ENCODE measurements at places on chromosomes 6 and 20.
A peak's percentile ranks its signal among the peaks of the same experiment; 100 is the strongest.

DNA sequence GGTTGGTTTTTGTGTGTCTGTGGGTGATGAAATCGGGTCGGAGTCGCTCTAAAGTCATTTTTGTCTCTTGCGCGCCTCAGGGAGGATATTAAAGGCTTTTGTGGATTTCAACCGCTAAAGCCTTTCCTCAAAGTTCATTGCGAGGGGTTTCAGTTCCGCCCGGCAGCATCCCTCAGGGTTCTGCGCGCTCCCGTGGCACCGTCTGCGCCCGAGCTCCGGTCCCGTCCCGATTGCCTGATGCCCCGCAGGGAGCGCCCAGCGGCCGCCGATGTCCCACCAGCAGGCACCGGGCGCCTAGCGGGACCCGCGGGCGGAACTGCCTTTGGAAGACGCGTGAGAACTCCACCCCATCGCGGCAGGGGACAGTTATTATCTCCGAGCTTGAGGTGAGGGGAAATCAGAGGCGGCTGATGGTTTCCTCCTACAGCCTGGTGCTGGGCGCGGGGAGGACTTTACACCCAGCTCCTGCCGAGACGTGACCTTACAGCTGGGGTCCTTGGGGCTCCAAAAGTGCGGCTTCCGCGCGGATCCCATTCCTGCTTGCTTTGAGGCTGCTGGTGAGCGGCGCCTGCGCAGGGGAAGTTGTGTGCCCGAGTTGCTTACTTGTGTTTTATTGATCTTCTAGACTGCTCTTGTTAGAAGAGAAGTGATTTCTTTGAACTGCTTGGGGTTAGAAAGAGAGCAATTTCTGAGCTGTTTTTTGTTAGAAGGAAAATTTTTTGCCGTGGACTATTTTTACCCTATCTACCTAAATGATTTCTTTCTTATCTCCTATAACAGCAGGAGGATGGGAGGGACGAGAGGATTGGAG, 27.1 kb downstream of the ULBP1 start:
- peak; percentile 2 for DNase-seq

DNA sequence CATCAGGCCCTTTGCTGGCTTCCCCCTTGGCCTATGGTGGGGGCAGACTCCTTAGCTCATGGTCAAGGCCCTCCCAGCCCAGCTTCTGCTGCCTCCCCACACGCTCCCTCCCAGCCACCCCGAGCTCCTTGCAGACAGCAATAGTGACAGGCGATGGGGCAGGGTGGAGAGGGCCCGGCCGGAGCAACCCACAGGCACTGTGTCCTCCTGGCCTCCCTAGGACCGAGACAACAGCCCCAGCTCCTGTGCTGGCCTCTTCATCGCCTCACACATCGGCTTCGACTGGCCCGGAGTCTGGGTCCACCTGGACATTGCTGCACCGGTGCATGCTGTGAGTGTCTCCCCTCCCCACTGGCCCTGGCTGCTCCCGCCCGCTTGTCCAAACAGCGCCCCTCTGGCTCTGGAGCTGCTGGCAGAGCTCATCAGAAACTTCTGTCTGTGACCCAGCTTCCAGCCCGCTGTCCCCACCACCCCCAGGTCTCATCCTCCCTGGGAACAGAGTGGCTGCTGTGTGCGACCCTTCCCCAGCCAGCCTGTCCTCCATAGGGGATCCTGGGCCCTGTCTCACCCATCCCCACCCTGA, 21.8 kb downstream of the NPEPL1 start:
- DNase-seq, result no peak

DNA sequence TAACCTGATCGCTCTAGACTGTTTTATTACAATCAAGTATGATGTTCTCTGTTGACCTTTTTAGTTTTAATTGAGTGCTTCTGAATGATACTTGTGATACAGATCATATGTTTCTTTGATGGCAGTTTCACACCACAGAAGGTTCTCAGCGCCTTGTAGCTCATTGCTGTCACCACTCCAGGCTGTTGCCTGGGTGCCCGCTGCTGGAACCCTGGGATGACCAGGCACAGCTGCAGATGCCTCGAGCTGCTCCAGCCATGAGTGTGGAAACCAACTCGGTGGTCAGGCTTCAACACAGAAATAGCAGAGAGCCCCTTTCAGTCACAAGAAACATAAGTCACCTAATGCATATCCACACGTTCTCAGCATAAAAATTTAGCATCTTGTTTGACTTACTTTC, 112.7 kb downstream of the RPP40 start:
- DNase-seq, result no peak

DNA sequence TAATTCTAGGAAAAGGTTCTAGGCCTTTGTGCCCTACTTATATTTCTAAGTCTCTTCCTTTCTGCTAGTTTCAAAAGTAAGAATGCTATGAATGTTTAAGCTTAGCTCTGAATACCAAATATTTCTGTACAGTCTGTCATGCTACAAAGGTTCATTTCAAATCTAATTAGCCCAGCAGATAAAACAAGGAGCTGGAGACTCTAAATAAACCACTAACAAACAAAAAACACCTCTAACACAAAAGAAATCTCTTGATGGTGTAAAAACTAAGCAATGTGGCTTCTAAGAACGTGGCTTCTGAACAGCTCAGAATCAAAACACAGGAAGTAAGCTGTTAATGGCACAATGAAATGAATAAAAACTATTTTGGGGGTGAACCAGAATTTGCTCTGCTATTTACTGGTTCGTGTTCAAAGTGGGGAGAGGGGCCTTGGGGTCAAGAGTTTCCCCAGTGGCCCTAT, 198.3 kb downstream of the BCAS1 start:
- no peak for DNase-seq

- no peak for DNase-seq
These were observed 60.5 kb downstream of the ZMYND8 start for GRCh38 chr20:47295921-47296426.

DNA sequence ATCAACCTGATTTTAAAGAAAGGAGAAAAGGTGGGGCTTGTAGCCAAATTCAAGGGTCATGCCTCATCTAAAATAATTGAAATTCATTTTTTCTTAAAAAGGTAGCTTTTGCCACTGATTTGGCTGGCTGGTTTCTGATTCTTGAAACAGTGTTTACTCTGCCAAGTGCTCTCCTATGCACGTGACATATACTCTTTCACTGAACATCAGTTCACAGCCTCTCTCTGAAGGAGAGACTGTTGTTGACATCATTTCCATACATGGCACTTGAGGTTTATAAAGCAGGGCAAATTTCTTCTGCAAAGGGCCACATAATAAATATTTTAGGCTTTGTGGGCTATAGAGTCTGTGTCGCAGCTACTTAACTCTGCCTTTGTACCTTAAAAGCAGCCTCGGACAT, 40.4 kb upstream of the DOK5 start:
- DNase-seq, result no peak

GRCh38 chr6:158409451-158409850, 97.2 kb downstream of the TULP4 start:
- no peak for DNase-seq

- no peak for DNase-seq
These were observed 55.9 kb downstream of the KCNQ5 start for GRCh38 chr6:72677740-72678139.

- peak; percentile 73 for DNase-seq
These were observed 91.8 kb upstream of the NHSL1 start for GRCh38 chr6:138590796-138591709.

- no peak for DNase-seq
These were observed 11.4 kb downstream of the PKIB start for GRCh38 chr6:122621638-122622037.

DNA sequence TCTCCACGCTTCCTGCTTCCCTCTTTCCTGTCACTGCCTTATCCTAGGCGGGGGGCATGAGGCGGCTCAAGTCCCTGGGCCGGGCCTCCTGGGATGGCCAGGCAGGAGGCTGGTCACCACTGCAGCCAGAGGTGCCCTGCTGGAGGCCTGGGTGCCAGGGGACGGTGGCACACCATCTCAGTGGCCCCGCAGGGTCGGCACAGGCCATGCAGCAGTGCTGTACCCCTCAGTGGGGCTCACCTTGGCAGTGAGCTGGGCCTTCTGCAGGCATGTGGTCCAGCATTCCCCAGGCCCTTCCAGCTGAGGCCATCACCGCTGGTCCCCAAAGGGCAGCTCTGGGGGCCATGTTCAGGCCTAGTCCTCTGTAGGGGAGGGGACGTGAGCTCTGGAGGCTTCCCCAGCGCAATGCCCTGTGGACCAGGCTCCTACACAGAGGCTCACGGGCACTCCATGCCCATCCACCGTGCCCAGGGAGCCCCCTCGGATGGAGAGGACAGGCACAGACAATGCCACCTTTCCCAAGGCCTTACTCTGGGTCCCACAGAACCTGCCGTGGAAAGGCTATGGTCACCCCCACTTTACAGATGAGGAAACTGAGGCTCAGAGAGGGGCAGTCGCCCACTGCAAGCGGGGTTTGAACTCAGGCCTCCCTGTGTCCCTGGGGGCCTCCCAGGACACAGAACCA, 123.8 kb downstream of the TAF4 start:
- no peak for DNase-seq

DNA sequence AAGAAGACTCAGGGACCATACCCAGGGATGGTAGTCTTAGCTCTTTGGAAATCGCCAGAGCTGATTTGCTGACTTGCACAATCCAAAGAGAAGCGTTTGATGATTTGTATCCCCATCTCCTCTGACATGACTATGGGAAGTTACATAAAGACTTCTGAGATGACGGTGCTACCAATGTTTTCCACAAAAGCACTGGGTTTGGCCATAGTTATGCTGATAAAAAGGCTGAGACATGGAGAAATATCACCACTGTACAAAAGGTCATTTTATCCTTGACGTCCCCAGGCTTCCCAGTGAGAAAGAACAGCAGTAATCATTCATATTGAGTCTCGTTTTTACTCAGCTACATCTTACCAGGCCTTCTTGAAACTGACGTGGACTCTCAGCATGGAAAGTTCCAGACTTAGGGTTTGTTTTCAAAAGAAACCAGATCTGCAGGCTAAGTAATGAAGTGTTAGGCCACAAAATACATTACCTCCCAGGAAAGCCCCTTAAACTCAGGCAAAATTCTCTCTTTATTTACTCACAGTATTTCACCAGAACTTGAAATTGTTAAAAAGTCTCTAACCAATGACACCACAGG, 370.3 kb upstream of the JARID2 start:
- DNase-seq, result no peak

- no peak for DNase-seq
These were observed 191.0 kb downstream of the WDR27 start for GRCh38 chr6:169510871-169511270.

DNA sequence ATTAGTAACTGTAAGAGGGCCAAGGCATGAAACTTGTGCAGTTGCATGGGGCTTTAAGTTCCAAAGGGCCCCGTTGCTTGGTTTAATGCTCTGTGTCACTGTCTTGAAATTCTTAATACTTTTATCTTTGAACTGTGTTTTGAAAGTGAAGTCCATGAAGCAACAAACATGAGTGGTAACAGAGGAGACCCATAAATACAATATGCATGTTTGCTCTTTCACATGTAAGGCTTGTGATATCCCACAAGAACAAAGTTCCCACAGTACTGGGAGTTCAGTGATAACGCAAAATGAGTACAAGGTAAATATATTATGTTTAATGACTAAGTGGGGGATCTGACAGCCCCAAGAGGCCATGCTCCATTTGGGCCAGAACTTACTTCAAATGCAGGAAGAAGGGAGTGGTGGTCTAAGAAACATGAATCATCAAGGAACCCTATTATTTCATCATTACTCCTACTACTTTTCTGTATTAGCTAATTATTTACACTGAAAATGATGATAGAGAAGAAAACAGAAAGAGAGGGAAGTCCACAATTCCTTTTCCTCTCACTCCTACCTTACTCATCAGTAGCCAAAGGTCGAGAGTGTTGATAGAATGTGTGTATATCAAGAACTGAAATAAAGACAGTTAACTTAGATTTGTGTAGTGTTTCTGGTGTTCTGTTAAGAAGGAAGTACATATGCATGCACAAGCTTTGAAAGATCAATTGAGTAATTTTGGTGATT, 157.3 kb downstream of the PHF3 start:
- no peak for DNase-seq

- DNase-seq, result no peak
These were observed 329.5 kb upstream of the KHDRBS2 start for GRCh38 chr6:62615366-62616015.

GRCh38 chr6:137271245-137272183, 52.3 kb upstream of the IFNGR1 start:
- peak; percentile 29 for DNase-seq

- no peak for DNase-seq
These were observed 10.9 kb downstream of the ECHDC1 start for GRCh38 chr6:127332383-127332961.

GRCh38 chr6:52499026-52499425, 77.8 kb downstream of the TRAM2 start:
- DNase-seq, result no peak

DNA sequence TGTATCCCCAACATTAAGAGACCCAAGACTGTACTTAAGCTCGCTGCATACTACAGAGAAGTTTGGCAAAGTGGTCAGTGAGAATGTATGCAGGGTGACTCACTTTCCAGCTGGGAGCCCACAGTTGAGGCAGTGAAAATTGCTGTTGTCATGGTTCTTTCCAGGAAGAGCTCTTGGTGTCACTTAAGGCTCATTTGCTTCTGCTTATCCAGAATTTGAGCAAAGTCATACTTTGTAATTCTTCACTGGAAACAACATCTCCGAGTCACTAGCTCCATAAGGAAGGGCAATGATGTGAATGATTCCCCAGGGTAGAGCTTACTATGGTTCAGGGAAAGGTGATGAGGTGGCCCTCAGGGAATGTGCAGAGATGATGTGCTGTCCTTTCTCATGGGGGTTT, 65.4 kb upstream of the FBXL4 start:
- DNase-seq, result no peak

DNA sequence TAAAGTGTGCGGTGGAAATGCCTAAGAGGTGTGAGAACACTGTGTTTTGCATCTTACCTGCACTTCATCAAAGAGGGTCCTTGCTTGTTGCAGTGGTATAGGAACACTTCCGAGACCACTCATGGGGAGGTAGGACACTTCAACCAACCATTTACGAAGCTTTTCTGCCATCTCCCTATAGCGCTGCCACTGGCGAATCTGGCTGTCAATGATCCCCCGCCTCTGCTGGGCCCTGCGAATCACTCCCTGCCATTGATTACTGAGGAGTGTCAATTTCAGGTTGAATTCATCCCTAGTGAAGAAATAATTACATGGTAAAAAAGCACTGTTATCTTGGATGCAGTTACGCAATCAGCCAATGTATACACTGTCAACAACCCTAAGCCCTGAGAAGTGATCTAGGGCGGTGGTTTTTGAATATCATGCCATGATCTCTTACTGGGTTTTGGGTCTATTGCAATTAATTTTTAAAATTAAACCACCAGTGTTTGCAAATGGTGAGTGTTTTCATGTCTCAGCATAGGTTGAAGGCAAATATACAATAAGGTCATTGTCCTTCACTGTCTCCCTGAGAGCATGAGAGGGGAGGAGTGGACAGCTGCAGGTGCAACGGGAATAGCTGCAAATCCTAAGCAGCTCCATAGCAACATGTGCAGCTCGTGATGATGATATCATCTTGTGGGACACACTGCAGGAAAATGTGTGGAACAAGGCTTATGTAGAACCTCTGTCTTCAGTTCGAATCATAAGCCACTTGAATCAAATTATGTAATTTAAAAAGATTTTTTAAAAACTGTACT, 400.6 kb downstream of the ESR1 start:
- DNase-seq, result peak; percentile 4

Data from NCI-H1105 (cell line).